Myocyte (in vitro differentiated cells): ENCODE measurements at places on chromosomes 12 and 14. TPM values are rescaled to one million over a fixed set of nuclear protein-coding genes. Genes with fewer than 3 reads are reported as not detected.

DNA sequence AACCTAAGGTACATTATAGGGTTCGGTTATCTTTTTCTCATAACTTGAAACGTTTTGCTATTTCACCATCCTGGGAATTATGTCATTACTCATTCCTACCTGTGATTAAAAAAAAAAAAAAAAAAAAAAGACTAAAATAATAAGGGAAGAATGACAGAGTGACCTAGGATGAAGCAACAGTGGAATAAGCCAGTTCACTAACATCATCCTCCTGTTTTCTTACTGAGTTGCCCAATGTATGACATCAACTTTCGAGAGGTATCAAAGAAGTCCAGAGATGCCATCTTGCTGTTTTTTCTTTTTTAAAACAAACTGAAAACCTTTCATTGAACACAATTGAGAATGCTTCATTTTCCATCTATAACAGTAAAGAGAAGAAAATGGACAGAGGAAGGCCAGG is 42.8 kb downstream of the AMN start:
- no peak for DNase-seq

DNA sequence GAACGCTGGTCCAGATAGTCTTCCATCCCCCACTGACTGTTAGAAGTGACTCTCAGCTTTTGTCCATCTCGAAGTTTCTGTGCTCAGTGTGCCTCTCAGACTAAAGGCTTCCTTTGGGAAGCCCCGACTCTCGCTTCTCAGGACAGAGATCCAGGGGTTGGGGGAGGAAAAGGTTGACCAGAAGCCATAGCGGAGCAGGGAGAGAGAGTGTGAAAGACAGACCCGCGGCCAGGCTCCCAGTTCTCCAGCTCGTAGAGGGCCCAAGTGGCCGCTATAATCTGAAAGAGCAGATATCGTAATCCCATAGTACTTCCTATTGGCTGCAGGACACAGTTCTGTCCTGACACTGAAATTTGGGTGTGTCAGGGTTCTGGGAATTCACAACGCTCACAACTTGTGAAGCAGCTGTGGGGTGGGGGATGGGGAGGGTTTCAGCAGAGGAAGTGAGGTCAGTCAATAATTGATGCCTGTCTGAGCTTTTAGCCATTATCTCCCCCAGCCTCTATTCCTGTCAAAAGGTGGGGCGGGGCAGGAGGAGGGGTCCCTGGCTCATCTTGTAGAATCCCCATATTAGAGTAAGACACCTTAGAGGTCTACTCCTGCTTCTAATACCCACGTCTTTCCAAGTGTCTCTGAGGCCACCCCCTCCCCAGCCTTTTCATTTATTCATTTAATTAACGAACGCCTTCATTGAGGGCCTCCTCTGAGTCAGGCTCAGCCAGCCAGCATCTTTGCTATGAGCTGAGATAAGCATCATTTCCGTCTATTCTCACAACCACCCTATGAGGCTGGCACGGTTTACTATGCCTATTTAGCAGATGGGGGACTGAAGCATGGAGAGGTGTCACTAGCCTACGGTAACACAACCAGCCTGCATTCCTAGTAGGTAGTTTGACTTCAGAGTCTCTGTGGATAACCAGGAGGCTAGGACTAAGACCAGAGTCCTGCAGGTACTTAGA is 1.6 kb upstream of the ACVRL1 start:
- DNase-seq: peak; percentile 90

- DNase-seq: no peak
Measured at GRCh38 chr12:91836696-91837095, 308.9 kb downstream of the BTG1 start.

DNA sequence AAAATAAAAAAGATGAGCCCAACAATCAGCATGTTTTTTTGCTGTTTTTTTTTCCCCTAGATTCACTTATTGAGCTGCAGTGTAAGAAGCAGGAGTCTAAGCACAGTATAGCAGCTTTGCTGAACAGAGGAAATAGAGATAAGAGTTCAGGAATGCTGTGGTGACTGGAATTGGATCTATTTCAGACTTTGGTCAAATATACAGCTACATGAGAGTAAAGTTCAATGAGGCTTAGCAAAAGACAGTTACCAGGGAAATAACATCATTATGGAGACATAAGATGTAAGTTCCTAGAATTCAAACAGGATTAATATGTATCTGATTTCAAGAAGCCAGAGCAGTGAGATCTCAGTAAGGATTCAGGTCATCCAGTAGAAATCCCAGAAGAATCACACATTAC is 613.0 kb downstream of the RPS29 start:
- DNase-seq: no peak

GRCh38 chr12:114686773-114687500 is 3.0 kb upstream of the TBX3 start:
- DNase-seq: no peak

- no peak for DNase-seq
Measured at GRCh38 chr14:91021991-91022621, 38.3 kb downstream of the RPS6KA5 start.

- no peak for DNase-seq
Measured at GRCh38 chr14:50924236-50924635, 20.0 kb downstream of the PYGL start.

DNA sequence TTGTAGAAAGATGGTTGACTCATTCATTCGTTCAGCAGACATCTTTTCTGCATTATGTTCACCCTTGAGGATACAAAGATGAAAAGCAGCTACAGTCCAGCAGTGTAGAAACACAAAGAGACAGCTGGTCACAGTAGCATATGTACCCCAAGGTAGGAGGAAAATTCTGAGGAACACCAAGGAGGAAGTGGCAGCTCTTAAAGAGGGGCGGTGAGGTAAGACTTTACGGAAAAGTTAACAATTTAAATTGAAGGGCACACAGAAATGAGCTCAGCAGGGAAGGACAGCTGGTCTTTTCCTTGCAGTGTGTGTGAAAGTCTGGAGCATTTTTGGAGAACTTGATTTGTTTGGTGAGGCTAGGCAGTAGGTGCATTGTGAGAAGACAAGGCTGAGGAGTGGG is 3.5 kb downstream of the SLC35E3 start:
- DNase-seq: no peak

DNA sequence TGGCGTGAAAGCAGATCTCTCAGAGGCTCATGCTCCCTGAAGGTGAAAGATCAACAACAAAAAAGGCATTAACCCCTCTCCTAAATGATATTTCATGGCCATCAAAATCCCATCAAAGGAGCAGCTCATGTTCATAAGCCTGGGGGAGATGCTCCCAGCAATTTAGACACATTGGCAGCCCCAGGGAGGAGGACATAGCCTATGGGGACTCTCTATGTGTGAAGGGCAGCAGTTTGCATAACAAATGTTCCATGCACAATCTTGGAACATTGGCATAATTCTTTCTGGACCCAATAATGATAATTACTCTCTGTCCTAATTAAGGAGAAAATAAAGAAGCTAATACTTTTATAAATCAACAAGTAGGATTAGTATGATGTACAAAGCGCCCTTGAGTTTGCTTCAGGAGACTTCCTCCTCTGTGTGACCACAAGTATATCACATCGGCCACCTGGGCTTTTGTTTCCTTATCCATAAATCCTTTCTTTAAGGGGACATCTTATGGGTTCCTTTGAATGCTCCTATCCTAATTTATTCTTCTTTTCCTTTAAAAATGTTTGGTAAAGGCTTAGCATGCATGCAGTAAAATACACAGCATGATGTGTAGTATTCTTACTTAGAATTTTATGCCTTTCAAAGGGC is 161.9 kb upstream of the PLEKHG7 start:
- DNase-seq: no peak

DNA sequence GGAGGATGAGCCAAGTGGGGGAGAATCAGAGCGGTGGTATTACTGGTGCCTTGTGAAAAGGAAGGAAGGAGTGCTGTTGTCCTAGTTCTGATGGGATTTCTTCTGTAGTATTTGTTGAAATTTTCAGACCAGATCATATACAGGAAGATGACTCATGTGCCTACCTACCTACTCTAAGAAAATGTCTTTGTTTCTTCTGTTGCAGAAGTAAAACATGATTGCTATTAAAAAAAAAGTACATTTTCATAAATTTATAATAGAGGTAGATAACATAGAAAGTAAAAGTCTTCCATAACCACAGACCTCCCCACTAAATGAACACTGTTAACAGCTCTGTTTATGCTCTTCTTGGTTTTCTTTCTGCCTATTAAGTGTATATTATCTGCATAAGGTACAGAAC is 26.9 kb downstream of the SAMD4A start:
- no peak for DNase-seq

DNA sequence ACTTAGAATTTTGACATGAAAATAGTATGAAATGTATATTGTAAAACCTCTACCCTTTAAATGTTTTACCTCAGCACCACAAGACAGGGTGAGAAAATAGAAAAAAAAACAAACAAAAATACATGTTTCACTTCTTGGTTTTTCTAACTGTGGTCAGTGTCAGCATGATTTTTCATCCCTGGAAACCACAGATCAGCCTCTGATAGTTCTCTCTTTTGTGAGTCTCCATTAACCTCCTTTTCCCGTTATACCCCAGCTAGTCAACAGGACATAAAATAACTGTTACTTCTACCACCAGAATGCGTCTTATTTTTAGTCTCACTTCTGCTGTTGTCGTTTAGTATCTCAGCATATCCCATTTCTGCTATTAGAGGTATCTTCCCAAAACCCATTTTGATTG is 48.3 kb upstream of the KCNMB4 start:
- peak; percentile 11 for DNase-seq

Gene PRPF39
- total RNA-seq: 30.2 TPM in 2 replicates

Gene RTL1
- not detected in 2 replicates for total RNA-seq

Gene COL2A1
- total RNA-seq: 0.51 and 0.78 TPM in 2 replicates

Gene MYRFL
- total RNA-seq: 0.03 and 0.21 TPM in 2 replicates

Gene MSI1
- 0.35 TPM in 1 of 2 replicates, not detected in the other for total RNA-seq

Gene TBX3
- 7.0 and 8.8 TPM in 2 replicates for total RNA-seq
